ENCODE measurements at places on chromosomes 2 and 18. TPM values are rescaled to one million over a fixed set of nuclear protein-coding genes. Genes with fewer than 3 reads are reported as not detected.

Gene ZEB2
- total RNA-seq, result 80.4 TPM

Gene SPP2
- total RNA-seq, result not detected

Gene CCDC150
- 0.50 TPM for total RNA-seq

Gene UPP2
- not detected for total RNA-seq

DNA sequence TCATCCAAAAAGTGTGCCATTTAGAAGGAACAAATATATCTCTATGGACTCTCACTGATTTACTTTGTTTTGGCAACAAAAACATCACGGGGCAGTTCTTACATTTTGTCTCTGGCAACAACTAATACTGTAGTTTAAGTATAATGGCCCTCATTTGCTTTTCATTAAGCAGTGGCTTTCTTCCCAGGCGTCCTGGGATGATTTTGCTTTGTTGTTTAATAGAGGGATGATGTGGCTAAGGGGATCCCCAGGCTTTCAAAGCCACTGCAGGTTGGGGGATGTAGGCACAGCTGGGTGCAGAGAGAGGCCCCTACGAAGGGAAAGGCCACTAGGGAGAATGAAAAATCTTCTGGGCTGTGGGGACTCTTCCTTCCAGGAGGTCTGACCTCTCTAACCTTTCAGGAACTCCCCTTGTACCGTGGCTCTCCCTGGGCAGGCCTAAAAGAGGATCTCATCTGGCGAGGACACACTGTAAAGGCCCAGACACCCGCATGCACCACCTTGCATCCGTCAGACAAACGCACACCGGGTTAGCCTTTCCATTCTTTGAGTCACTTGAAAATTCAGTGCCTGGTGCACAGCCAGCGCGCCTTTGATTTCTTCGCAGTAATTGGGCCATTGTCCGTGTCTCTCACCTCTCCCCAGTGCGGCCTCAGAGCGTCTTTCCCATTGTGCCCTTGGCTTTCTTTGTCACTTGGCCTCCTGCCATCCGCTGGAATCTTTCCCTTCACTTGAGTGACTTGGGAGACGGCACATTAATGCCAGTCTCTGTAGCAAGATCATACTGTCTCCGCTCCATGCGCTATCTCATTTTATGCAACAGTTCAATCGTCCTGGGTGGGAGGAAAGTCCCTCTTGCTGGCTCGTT, 40.3 kb upstream of the AFF3 start:
- no peaks in the 10 kb centered on the region for H3K36me3 ChIP-seq
- H3K4me1 ChIP-seq, result no peaks in the 10 kb centered on the region
- no peak overlapping the region for H3K4me3 ChIP-seq
- H3K27me3 ChIP-seq, result no peaks in the 10 kb centered on the region
- DNase-seq, result no peak
- no peak overlapping the region for H3K27ac ChIP-seq

DNA sequence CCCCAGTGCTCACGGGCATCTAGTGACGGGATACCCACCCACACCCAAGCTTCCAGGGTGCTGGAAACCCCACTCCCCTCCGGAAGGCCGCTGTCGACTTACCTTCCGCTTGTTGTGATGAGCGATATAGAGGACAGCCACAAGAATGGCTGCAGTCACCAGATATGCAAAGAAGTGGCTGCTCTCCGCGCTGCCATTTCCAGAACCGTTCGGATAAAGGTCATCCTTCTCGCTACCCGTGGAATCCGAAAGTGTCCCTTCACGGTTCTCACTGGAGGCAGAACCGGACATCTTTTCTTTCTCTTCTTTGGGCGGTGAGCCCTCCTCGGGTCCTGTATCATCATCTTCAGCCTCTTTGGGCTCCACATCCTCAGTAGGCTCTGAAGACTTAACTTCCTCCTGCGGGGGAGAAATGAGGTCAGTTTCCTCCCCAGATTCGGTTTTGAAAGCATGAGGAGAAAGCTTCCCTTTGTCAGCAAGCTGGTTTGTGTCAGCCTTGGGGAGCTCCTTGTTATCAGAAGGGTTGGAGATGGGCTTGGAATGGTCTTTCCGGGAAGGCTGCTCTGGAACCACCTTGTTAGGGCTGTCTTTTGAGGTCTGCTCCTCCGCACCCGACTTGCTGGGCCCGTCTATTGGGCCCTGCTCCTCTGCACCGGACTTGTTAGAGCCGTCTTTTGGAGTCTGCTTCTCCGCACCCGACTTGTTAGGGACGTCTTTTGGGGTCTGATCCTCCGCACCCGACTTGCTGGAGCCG, 1.2 kb downstream of the TGOLN2 start:
- H3K4me1 ChIP-seq, result peaks cover 5% of the 10 kb centered on the region
- no peak for DNase-seq
- peak overlapping the region; percentile 97 for H3K27ac ChIP-seq
- peak overlapping the region; percentile 50 for H3K4me3 ChIP-seq
- no peaks in the 10 kb centered on the region for H3K27me3 ChIP-seq

- H3K4me3 ChIP-seq, result no peak overlapping the region
- no peaks in the 10 kb centered on the region for H3K36me3 ChIP-seq
- no peaks in the 10 kb centered on the region for H3K4me1 ChIP-seq
- H3K27me3 ChIP-seq, result no peaks in the 10 kb centered on the region
Observed at GRCh38 chr18:5414546-5414945, 119.0 kb upstream of the ZBTB14 start.

- no peak overlapping the region for H3K27ac ChIP-seq
- no peak for DNase-seq
- H3K4me1 ChIP-seq, result no peaks in the 10 kb centered on the region
- H3K36me3 ChIP-seq, result no peaks in the 10 kb centered on the region
Observed at GRCh38 chr2:201246280-201246679, 14.1 kb upstream of the CASP8 start.

DNA sequence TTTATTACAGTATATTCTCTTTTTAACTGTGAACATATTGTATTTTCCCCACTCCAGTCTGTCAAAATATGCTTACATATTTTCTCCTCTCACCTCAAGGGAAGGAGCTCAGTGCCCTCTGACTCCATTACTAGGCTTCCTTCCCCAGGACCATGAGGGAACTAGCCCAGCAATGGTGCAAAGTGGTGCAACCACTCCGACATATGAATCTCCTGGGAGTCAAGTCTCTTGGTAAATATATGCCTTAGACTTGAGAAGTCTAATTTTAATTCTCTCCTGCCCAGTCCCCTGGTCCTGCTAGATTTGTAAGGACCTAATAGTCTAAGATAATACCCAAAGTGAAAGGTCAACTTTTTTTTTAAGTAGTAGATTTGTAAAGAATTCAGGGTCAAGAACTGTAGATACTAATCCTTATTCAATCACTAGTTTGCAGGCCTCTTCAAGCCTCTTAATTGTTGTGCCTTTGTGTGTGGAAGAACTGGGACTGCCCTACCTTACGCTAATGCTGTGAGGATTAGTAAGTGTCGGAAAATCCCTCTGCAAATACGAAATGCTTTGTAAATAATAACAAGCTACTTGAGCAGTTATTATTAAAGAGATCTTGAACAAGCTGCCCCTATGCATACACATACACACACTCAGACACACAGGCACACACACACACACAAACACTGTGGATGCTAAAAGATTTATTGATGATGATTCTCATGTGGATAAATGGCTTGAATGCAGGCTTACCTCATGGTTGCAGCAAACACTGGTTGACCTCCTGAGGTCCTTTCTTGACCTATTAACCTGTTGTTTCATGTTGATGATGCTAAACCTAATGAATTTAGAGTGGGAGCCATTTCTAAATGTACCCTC, 251.2 kb upstream of the PARD3B start:
- H3K27me3 ChIP-seq, result no peaks in the 10 kb centered on the region
- no peaks in the 10 kb centered on the region for H3K4me1 ChIP-seq
- no peak overlapping the region for H3K27ac ChIP-seq
- no peaks in the 10 kb centered on the region for H3K36me3 ChIP-seq
- no peak overlapping the region for H3K4me3 ChIP-seq
- DNase-seq, result no peak

GRCh38 chr18:23838801-23839366, 149.6 kb downstream of the LAMA3 start:
- DNase-seq, result no peak
- no peaks in the 10 kb centered on the region for H3K4me1 ChIP-seq
- no peak overlapping the region for H3K4me3 ChIP-seq
- H3K36me3 ChIP-seq, result no peaks in the 10 kb centered on the region
- H3K27me3 ChIP-seq, result no peaks in the 10 kb centered on the region

DNA sequence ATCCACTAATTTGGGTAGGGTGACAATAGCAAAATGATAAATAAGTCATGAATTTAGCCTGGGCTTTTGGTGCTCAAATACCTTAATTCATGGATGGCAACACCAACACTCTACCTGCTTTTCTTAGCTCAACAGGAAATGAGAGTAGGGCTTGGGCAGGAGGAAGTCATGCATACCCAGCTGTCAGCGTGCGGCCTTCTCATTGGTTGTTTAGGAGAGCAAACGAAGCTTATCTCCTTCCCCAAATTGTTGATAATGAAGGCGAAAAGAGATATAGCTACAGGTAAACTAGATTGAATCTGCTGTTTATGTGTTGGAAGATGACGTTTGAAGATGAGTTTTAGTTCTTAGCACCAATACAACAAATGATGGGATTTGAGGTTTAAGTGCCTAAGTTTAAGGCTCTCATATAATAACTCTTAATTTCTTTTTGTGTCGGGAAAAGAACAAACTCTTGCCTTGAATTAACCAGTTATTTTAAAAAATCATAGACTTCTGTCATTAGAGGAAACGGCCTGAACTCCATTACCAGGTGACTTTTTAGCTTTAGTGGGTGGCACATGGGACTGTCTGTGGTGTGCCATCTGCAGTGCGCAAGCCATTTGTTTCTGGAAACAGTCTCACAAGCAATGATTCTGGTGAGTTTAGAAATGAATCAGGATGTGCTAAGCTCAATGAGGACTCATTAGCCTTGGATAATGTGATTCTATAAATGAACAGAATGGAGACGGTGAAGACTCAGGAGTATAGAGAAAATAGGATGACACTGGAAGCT, 19.8 kb downstream of the MAP4K4 start:
- H3K27ac ChIP-seq, result no peak overlapping the region
- DNase-seq, result no peak
- no peaks in the 10 kb centered on the region for H3K4me1 ChIP-seq
- H3K4me3 ChIP-seq, result no peak overlapping the region

DNA sequence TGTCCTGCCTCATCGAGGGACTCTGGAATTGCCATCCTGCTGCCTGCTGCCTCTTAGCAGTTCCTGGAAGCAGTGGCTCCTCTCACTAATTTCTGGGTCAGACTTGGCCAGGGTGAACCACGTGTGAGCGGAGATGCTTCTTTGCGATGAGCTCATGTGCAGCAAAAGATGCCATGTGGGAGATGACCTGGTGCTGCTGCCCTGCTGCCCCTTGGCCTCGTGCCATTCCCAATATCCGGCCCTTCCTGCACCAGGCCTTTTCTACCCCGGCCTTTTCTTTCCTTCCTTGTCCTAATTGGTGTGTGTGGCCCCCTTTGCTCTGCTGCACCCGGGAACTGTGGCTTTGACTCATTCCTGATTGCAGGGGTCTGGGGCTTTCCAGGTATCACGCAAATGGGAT, 296.9 kb upstream of the HS6ST1 start:
- DNase-seq, result no peak
- no peaks in the 10 kb centered on the region for H3K4me1 ChIP-seq
- no peak overlapping the region for H3K27ac ChIP-seq
- no peak overlapping the region for H3K4me3 ChIP-seq

DNA sequence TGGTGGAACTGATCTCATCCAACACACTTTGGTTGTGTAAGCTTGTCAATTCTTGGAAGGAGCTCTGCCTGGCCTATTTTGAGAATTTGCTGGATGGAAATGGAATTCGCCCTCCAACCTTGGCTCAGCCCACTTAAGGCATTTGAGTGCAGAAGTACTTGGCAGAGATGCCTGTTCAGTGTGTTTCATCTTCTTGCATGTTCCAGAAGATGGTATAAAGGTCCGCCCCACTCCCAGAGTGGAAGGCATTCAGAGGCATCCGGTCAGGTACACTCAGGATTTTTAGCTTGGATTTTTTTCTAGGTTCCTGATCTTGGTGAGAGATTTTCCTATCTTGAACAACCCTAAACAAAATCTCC, 61.3 kb upstream of the TXNDC2 start:
- peak; percentile 29 for DNase-seq
- no peaks in the 10 kb centered on the region for H3K27me3 ChIP-seq
- H3K27ac ChIP-seq, result peak overlapping the region; percentile 55
- H3K4me1 ChIP-seq, result no peaks in the 10 kb centered on the region
- H3K4me3 ChIP-seq, result no peak overlapping the region
- no peaks in the 10 kb centered on the region for H3K36me3 ChIP-seq

DNA sequence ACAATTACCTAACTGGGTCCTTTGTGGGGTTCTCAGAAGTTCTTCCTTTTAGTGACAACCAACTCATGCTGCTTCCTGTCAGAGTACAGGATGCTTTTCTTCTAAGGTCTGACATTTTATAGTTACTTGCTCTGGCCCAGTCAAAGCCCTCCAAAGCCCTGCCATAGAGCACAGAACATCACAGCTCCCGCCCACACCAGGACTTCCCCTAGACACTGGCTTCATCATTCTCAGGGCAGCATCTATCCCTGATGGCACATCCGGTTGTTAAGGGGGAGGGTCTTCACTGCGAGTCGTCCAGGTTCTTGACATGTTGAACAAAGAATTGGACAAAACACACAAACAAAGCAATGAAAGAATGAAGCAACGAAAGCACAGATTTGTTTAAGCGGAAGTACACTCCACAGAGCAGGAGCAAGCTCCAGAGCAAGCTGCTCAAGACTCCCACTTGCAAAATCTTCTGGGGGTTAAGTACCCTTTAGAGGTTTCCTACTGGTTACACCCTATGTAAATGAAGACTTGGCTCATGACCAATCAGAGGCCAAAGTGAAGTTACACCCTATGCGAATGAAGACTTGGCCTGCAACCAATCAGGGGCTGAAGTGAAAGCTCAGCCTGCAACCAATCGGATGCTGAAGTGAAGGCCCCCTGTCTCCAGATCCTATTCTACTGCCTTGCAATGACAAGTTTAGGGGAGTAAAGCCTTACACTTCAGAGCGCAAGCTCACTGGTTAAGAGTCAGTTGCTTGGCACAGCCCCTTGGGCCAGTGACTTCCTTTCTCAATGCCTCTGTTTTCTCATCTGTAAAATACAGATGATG, 79.0 kb downstream of the HDAC4 start:
- no peak overlapping the region for H3K27ac ChIP-seq
- H3K36me3 ChIP-seq, result no peaks in the 10 kb centered on the region

DNA sequence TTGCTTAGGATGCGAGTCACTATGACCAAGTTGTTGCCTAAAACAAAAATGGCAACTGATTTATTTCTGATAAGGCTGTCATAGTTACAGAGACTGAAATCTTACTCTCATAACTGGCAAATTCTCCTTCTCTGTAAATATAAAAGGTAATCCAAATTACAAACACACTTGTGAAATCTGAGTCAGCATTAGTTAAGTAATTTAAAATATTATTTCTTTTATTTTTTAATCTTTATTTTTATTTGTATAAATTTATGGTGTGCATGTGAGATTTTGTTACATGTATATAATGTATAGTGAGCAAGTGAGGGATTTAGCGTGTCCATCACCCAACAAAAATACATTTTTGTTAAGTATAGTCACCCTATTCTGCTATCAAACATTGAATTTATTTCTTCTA, 1342.8 kb upstream of the TMEFF2 start:
- DNase-seq, result no peak
- no peaks in the 10 kb centered on the region for H3K4me1 ChIP-seq
- H3K27me3 ChIP-seq, result no peaks in the 10 kb centered on the region
- H3K27ac ChIP-seq, result no peak overlapping the region
- H3K4me3 ChIP-seq, result no peak overlapping the region
- no peaks in the 10 kb centered on the region for H3K36me3 ChIP-seq

All from prostate gland (tissue), 2 donors.